ENCODE measurements at places on chromosomes 5 and 9.

DNA sequence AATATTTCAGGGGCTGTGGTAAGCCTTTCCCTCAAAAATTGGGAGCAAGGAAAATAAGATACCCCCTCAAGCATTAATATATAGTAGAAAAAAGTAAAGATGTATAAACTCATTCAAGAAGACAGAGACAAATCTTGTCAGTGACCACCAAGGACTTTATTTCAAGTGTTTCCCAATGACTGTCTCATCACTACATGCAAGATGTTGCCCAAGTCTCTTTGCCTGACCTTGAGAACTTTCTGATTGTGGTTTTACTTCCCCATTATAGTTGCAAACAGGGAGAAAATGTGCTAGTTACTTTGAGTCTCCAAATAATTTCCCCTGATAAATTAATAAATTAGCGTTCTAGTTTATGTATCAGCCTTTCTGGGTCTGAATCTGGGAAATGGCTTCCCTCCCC lies 4.0 kb upstream of the SLC46A2 start:
- DNase-seq, result no peak

DNA sequence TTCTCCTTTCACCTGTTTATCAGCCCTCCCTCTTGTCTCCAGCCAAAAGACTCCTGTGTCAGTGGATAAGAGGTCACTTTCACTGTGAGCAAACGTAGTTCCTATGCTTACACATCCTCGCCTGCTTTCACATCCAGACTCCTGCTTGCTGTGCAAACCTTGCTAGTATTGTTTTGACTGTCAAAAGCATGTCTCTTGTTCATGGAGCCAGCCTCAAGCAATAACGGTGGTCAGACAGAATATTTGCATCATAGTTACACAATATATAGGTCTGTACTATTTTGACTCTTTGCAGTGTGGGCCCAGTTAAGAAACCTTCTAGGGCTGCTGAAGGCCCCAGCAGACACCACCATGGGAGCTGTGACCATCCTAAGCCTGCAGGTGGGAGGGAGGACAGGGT lies 420.0 kb downstream of the SEMA5A start:
- DNase-seq, result no peak

DNA sequence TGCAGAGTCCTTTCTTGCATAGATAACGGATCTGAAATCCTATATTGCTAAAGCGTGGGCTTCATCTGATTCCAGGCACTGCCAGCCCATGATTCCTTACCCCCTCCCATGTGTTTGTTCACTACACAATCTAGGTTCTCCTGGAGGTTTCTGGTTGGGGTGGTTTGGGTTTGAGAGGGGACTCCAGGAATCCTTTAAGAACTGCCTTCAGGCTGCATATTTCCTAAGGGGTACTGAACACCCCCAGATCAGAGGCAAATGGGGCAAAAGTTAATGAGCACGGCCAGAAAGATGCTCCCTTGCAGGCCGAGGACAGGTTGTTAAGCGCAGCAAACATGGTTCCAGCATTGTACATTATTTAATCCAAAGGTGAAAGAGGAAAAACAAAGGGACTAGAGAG lies 9.9 kb downstream of the NR2F1 start:
- no peak for DNase-seq

- no peak for DNase-seq
Measured at GRCh38 chr5:96384353-96384752, 48.7 kb downstream of the PCSK1 start.

DNA sequence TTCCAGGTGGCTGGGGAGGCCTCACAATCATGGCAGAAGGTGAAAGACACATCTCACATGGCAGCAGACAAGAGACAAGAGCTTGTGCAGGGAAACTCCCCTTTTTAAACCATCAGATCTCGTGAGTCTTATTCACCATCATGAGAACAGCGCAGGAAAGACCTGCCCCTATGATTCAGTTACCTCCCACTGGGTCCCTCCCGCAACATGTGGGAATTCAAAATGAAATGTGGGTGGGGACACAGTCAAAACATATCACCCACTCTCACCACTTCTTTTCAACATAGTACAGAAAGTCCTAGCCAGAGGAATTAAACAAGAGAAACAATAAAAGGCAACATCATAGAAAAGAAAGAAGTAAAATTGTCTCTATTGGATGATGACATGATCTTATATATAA lies 223.4 kb upstream of the SLC24A2 start:
- no peak for DNase-seq

- DNase-seq, result no peak
Measured at GRCh38 chr9:16680975-16681651, 189.4 kb downstream of the BNC2 start.

DNA sequence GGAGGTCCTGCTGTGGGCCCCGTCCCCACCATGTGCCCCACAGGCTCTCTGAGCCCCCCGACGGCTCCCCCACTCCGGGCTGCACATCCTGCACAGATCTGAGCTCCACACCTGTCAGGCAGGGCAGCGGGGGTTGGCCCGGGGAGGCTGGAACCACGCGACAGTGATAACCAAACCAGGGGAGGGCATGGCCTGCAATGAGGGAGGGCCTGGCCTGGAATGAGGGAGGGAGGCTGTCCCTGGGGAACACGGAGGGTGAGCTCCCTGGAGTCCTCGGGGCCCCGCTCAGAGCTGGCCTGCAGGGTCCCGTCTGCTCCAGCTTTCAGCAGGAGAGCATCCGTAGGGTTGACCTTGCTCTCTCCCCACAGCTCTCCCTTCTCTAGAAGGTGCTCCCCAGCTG lies 30.5 kb downstream of the SLC9A3 start:
- no peak for DNase-seq

- no peak for DNase-seq
Measured at GRCh38 chr5:174505621-174506020, 218.8 kb upstream of the MSX2 start.

DNA sequence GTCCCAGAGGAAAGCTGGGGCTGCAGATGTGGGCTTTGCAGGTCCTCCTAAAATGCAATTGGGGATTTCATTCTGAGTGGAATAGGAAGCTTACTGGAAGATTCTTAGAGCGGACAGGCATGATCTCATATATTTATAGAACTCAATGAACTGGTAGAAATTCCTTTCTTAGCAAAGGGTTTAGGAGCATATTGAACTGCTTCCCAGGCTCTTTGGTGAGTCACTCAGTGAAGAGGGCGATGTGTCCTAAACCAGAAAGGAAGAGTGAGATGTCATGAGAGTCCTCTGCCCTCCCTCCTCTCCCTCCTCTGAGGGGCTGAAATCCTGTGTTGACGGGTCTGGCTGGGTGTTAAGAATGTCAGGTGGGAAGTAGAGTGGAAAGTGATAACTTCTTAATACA lies 26.3 kb upstream of the SEMA6A start:
- DNase-seq, result no peak

- DNase-seq, result no peak
Measured at GRCh38 chr9:33223696-33224095, 16.3 kb upstream of the SPINK4 start.

- peak; percentile 43 for DNase-seq
Measured at GRCh38 chr9:110623462-110624025, 44.0 kb upstream of the SVEP1 start.

GRCh38 chr9:76456202-76456926 lies 2.6 kb upstream of the GCNT1 start:
- DNase-seq, result peak; percentile 82

GRCh38 chr9:107638521-107639310 lies 149.1 kb upstream of the KLF4 start:
- no peak for DNase-seq

DNA sequence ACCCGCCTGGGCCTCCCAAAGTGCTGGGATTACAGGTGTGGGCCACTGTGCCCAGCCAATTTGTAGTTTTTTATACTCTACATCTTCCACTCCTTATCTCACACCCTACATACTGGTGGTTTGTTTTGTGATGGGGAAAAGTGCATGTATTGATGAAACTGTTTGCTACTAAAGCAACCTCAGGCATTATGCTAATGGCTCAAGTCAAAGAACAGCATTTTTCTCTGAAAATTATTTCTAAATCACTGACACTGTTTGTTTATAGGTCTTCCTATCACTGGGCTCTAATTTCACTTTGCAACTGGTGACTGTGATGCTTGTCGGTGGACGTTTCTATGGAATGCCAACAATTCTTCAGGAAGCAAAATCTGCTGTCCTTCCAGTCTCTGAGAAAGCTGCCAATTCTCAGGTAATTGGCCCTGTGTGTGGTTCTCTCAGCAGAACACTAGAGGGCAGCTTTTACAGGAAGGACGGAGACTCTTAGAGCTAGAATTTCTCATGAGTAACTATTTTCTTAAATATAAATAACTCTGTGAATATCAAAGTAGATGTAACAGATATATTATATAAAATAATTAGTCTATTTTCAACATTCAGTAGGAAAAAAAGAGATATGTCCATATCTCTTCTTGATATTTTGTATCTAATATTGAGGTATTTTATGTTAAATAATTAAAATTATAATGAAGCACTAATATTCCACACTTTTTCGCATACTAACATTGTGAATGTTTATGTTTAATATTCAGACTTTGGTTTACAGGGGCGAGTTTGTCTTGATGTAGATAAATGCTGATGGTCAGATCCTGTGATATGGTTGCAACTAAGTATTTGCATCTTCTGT lies 244.1 kb downstream of the ADGRV1 start:
- no peak for DNase-seq

GRCh38 chr5:146917931-146918330 lies 39.4 kb upstream of the PPP2R2B start:
- DNase-seq, result no peak

DNA sequence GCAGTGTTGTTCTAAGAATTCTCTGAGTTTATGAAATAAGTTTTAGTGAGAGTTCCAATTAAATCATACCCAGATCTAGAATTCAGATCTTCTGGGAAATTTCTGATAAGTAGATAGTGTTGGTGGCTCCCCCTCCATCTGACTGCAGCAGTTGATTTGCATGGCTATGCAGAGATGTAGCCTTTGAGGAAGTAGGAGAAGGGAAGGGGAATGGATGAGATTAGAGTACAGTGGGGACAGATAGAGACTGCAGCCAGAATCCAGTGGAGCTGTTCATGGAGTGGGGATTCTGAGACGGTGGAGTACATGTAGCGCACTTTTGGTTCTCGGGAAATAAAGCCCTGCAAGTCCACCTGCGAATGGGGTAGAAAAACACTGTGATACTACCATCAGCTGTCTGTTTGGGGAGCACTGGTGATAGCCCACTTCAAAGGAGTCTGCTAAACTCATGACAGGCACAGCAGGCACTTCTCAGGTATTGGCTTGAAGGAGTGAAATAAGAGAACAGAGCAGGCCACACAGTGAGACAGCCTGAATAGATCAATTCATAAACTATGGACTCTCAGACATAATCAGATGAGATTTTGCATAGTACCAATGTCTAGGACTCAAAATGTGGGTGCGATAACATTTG lies 96.8 kb downstream of the ALDH1A1 start:
- no peak for DNase-seq

GRCh38 chr5:133141746-133142145 lies 89.9 kb downstream of the HSPA4 start:
- DNase-seq, result no peak

DNA sequence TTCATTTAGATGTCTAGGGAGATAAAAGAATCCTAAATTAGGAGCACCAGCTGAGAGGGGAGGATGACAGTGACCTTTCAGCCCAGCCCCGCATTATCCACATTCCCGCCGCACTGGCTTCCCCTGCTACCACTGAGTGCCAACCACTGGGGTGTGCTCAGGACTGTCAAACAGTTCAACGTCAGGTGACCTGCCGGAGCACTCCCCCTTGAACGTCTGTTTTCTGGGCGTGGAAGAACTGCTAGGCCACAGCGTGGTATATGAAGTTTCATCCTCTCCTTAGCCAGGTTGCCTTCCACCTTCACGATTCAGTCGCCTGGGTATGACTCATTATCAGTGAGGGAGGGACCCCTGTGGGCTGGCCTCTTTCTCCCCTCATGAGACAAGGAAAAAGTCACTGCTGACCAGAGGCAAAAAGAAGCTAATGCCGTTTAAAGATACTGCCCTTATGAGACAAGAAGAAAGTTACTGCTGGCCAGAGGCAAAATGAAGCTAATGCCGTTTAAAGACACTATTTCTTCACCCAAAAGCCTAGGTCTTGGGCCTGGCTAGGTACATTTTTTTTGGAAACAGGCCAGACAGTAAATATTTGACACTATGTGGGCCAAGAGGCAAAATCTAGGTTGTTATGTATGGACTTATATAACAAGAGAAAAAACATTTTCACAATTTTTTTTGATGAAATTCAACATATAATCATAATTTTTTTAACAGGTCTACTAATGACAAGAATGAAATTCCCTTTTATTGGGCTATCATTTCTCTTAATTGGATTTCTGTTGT lies 4.6 kb downstream of the NMRK1 start:
- DNase-seq, result no peak

DNA sequence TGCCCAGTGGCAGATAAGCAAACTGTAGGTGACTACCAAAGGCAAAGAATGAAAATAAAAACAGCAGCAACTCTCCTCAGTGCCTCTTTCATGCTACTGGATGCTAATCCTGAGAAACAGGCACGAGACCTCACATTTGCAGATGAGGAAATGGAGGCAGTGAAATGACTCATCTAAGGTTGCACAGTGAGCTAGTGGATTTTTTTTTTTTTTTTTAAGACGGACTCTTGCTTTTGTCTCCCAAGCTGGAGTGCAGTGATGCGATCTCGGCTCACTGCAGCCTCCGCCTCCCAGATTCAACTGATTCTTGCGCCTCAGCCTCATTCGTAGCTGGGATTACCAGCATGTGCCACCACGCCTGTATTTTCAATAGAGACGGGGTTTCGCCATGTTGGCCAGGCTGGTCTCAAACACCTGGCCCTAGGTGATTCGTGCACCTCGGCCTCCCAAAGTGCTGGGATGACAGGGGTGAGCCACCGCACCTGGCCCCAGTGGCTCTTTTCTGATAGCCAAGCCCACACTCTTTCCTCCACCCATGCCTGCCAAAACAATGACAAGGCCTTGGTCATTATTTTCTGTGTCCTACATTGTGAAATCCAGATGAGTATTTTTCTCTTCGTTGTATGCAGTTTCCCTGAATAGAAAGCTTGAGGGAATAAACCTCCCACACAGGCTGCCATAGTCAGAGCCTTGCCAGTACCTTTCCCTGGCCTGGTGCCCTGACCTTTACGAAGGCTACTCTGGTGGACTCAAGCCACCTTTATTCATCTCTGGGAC lies 19.2 kb downstream of the DOCK2 start:
- no peak for DNase-seq

DNA sequence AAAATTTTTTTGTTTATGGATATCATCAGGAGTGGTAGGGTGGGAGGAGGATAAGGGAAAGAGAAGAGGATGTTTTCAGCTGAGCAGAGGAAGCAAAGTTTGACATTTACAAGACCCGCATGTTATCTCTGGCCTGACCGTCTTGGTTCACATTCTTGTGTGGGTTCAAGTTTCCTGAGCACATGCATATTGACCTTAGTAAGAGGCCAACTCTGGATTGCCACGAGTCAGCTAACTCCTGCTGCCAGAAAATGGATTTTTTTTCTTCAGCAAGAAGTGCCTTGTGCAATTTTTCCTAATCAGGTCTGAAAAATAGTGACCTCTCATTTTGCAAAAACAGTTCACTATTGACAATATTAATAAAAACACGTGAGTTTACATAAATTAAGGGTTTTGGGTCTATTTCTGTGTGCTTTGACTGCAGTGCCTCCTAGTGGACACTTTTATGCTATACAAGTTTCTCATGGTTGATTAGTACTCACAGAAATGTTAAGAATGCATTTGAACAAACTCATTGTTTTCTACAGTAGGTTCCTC lies 27.1 kb upstream of the BASP1 start:
- no peak for DNase-seq

Data from NCI-H1092 (cell line).